Left forelimb (tissue), 1 donor: ENCODE measurements at places on chromosomes 5 and 9.
A peak's percentile ranks its signal among the peaks of the same experiment; 100 is the strongest.

DNA sequence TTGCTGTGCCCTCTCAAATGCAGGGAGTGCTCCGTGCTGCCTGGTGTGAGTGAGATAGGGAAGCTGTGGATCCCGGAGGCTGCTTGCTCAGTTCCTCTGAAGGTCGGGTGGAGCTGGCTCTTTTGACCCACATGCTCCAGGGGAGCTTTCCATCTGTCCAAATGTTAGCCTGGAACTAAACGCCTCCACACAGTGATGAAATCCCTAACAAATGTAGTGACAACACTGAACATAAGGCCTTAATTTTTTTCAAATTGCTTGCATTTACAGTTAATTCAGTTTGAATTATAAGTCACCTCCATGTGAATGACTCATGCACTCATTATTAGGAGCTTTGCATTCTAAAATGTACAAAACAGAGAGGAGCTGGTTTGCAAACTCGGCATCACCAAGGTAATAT is 27.0 kb downstream of the PRDM6 start:
- DNase-seq, result no peak

DNA sequence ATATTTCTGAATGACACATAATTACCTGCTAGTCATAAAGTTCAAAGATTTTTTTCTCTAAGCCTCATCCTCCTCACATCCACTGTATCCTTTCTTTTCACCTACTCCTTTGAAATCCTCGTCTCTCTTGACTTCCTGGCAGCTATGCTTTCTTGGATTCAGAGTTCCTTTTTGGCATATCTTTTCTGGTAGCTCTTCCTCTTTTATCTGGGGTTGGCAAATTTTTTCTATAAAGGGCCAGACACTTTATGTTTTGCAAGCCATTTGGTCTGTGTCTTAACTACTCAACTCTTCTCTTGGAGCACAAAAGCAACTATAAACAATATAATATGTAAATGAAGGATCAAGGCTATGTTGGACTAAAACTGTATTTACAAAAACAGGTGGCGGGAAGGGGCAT is 197.5 kb downstream of the KIAA0825 start:
- no peak for DNase-seq

GRCh38 chr9:136031741-136032730 is 63.1 kb downstream of the NACC2 start:
- peak; percentile 69 for DNase-seq

DNA sequence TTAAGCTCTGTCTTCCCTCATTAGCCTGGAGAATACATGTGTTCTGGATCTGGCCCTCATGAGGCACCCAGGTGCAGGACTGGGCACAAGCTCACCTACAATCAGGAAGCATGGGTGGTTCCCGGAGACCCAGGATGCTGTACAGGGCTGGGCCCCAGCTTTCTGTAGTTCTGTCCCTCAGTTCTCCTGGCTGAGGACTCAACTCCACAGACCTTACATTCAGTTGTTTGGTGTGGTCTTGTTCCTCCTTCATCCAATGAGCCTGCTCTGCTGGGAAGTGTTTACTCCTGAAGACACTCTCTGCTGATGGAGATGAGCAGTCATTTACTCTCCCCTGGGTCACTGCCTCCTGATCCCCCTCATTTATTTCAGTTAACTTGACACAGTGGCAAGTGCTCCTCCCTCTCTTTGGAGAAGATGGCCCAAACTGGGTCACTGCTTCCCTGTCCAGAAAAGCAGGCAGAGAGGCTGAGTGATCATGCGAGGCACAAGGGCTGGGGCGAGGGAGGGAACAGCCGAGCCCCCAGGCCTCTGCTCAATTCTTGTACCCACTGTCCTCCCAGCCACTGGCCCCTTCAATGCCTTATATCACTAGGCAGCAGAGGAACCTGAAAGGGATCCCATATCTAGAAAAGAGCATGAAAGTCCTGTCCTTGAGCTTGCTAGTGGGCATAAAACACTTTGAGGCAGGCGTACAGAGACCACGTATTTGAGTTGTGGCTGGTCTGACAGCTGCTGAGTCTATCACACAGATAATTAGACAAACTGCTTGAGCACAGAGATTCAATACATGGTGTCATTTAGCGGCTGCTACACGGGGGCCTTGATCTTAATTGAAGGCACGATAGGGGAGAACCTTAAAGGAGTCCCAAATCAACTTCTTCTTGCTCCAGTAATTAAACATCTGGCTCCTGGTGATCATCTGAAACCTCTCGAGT is 221.7 kb downstream of the FSTL4 start:
- peak; percentile 17 for DNase-seq

- no peak for DNase-seq
Measured at GRCh38 chr5:173441053-173441628, 112.9 kb upstream of the STC2 start.

- DNase-seq, result no peak
Measured at GRCh38 chr5:133866160-133866902, 102.1 kb downstream of the C5orf15 start.
